Cardiac fibroblast (primary cell): ENCODE measurements at places on chromosomes 11 and 22.
A peak's percentile ranks its signal among the peaks of the same experiment; 100 is the strongest.

- DNase-seq, result no peak
Observed at GRCh38 chr22:45584121-45584570, 81.5 kb downstream of the FBLN1 start.

DNA sequence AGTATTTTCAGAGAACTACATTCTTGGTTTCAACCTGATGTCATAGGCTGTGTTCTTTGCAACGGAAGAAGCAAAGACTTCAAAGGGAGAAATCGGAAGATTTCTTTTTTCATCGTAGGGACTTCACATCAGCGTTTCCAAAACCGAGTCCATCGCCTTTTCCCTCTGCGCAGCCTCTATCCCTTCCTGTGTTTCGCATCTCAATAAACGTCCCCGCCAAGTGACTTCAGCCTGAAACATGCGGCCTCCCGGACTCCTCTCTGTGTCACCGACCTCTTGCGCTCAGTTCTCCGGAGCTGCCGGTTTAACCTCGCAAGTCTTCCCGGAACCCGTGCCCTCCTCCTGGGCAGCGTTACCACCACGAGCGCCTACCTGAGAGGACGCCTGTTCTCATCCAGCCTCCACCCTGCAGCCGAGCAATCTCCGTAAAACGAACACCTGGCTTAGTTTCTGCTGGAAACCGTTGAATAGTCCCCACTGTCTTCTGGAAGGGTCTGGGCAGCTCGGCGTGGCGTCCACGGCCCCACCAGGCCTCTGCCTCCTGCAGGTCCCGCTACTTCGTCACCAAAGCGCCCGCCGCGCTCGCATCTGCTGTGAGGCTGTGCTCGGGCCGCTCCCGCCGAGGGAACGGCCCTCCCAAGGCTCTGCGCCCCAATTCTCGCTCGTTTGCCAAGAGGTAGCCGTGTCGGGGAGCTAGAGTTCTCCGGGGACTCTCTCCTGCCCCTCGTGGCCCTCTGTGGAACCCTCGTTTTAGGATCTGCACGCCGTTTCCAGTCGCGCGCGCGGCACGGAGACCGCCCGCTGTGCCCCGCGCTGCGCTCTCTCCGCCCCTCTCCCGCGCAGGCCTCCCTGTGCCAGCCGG is at the start of gene GLB1L3:
TSS of gene GLB1L3 (plus strand) at position 846 of the 862 bp plus-strand sequence. CDS start 362 bp downstream, outside the sequence.
- DNase-seq, result peak; percentile 18

DNA sequence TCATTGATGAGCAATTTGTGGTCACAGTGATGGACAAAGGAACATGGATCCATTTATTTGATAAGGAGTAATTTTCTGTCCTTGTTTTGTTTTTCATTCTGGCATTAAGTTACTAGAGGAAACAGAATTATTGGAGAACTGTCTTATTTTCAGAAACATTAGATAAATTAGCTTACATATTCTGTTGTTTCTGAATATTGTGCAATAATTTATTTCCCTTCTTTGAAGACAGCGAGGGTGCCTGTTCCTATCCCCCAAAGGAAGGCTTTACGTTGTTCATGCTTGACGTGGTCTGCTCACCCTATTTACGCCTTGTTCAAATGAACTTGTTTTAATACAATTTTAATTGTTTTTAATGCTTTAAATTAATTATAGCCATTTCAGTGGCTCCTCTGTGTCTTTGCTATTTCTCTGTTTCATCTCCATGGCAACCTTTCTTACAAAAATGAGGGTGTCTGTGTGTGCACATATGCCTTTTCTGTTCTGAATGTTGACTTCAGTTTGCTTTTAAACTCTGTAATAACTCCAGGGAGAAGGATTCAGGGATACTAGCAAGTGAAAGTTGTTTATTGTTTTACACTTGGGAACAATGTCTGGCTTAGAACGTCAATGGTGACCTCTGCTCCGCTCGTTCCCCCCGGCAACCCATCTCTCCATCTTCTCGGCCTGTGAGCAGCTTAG is 138.3 kb upstream of the PLET1 start:
- no peak for DNase-seq

DNA sequence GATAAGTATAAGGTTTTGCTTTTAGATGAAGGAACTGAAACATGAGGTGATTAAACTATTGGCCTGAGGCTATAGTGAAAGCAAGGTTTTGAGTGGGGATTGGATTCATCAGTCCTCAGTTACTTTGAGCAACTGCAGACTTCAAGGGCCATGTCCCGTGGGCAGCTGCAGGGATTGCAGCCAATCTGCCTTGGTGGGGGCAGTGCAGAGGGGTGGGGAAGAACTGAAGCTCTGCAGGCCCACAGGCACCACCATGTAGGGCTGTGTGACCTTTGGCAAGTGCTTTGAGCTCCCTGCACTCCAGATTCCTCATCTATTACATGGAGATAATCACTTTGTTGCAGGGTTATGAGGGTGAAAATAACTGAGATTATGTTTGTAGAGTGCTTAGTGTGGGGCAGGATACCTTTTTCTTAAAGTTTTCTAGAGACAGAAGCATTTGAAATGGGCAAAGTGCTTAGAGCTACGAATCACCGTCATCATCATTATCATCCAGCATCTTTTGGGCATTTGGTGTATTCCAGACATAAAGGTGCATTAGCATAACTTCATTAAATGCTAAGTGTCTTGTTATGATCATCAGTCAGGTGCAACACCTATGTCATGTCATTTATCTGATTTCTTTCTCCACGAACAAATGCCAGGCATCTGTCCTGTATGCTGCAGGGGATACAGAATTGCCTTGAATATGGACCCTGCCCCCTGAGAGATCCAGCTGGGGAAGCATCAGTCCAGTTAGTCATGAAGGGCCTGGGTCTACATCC is 72.1 kb upstream of the TENM4 start:
- DNase-seq, result no peak

- peak; percentile 99 for DNase-seq
Observed at GRCh38 chr22:29821291-29822016, 16.6 kb downstream of the ASCC2 start.

GRCh38 chr11:71530602-71531001 is 3.5 kb downstream of the KRTAP5-7 start:
- DNase-seq, result no peak

GRCh38 chr11:130439160-130439519 is 9.3 kb upstream of the ADAMTS15 start:
- DNase-seq, result no peak

DNA sequence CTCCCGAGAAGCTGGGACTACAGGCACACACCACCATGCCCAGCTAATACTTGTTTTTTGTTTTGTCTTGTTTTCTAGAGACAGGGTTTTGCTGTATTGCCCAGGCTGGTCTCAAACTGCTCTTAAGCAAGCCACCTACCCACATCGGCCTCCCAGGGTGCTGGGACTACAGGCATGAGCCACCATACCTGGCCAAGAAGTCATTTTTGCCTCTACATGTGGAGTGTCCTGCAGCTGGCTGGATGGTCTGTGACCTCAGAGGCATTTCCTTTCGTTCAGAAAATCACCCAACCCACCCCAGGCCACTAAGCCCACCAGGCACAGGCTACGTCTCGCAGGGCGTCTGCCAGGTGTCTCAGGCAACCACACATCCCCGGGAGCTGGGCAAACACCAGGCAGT is 12.8 kb downstream of the SHANK2 start:
- no peak for DNase-seq

DNA sequence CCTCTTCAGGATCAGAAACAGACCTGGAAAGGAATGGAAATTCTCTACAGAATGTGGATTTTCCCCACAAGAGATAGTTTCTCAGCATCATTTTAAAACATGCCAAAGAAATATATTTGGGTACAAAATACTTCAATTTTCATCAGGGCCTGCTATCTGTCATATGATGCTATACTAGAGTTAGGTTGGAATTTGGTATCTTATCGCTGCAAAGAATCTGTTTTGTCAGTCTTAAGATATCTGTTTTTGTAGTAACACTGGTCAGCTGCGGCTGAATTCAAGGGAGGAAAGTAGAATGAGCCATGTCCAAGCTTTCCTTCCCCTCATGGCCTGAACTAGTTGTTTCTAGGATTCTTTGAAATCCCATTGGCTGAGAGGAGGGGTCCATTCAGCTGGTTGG is 806.4 kb downstream of the KCNA4 start:
- no peak for DNase-seq

DNA sequence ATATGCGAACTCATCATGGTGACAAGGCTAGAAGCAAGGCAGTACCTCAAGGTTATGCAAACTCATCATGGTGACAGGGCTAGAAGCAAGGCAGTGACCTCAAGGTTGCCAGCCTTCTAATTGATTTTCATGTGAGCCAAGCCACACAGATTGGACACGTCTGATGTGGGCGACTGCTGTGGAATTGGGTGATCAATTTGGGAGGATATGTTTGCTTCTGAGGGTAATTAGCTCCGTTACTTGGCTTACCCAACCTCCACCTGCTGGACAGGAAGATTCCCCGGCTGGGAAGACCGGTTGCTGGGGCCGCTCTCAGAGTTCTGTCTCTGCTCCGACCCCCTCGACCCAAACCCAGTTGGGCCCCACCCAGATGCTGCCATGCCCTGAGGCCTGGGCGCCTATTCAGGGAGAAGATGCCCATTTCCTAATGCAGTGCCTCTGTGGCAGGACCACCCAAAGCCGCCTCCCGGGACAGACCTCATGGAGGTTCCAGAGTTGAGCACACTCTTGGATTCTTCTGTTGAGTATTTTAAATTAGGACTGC is 69.9 kb upstream of the SHANK2 start:
- no peak for DNase-seq

- DNase-seq, result peak; percentile 40
Observed at GRCh38 chr11:57324154-57324885, 432 bp downstream of the TNKS1BP1 start.

DNA sequence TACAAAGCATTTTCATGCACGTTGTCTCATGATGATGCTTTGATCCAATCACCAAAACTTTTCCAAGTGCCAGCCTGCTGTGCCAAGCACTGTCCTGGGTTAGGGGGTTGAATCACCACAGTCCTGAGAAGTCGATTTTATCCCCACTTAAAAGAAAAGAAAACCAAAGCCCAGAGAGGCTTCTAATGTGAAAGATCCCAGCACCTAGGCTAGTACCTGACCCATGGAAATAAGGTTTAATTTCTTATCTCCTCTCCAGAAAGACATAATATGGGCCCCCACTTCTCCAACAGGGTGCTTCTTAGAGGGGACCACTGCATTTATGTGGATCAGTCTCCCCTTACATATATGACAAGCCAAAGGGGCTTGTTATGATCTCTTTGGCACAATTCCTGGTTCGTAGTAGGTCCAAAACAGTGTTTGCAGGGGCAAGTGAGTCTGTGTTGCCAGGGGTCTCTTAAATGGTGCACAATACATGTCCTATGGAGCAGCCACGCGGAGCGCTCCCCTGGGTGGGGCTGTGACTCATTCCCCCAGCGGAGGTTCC is 1.9 kb upstream of the BCL9L start:
- no peak for DNase-seq
